HCT116 (cell line): ENCODE measurements at places on chromosomes 4 and X.
A peak's percentile ranks its signal among the peaks of the same experiment; 100 is the strongest.

DNA sequence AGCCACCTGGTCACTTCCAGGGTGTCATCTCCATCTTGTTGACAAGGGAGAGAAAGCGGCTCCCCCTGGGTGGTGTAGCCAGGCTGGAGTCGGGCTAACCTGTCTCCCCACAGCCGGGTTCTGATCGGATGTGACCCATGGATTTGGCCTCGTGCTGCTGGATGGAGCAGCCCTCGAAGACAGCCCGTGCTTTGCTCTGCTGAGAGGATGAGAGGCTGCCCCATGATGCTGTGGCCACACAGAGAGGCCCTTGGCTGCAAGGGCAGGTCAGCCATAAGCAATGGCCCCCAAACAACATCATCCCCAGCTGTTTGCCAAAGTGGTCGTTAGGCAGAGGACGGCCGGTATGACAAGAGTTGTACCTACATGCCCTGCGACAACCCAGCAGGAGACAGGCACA is 106.6 kb downstream of the HMX1 start:
- DNase-seq, result no peak

DNA sequence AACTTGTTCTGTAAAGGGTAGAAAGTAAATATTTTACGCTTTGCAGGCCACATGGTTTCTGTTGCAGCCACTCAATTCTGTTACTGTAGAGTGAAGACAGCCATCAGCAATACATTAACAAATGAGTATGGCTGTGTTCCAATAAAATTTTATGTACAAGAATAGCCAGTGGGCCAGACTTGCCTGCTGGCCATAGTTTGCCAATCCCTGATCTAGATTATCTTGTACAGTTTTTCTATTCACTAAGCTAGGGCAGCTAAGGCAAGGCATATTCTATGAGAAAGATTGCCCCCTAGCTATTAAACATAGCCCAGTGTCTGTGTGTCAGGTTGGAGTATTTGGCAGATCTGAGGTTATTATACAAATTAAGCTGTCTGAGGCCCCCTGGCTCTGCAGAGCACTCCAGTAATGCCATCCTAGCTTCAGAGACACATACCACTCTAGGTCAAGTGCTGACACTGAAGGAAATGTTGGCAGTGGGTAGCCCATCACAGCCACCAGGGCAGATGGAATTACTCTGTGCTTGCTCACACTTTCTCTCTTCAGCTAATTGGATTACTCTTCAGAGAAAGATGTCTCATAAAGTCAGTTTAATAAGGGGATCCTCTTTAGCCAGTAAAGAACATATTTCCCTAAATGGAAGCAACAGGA is 40.7 kb downstream of the MTTP start:
- no peak for DNase-seq

DNA sequence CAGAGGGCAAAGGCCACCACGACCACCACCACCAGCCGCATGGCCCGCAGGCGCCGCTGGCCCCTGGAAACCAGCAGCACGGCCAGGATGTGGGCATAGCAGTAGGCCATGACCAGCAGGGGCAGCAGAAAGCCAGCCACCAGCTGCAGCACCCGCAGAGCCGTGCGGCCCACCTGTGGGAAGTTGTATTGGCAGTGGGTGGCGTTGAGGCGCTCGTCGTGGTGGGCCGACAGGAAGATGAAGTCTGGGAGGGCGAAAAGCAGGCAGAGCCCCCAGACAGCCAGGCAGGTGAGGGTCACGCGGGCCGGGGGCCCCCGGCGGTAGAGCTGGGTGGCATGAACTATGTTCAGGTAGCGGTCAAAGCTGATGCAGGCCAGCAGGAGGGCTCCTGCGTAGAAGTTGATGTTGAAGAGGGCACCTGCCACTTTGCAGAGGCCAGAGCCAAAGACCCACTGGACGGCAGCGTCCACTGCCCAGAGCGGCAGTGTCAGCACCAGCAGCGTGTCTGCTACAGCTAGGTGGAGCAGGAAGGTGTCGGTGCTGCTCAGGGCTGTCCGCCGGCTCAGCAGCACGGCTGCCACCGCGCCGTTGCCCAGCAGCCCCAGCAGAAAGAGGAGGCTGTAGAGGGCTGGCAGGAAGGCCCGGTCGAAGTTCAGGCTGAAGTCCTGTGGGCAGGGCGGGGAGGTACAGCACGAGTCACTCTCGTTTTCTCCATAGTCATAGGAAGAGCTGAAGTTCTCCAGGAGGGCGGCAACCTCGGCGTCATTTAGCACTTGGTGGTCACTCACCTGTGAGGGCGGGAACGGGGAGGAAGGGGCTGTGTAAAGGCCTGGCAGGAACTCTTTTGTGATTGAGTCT is 1.4 kb downstream of the CXCR3 start:
- no peak for DNase-seq

- no peak for DNase-seq
These were observed 2.2 kb upstream of the FGF5 start for GRCh38 chr4:80264352-80264647.

GRCh38 chrX:94366616-94367015 is 692.6 kb downstream of the FAM133A start:
- DNase-seq, result no peak

DNA sequence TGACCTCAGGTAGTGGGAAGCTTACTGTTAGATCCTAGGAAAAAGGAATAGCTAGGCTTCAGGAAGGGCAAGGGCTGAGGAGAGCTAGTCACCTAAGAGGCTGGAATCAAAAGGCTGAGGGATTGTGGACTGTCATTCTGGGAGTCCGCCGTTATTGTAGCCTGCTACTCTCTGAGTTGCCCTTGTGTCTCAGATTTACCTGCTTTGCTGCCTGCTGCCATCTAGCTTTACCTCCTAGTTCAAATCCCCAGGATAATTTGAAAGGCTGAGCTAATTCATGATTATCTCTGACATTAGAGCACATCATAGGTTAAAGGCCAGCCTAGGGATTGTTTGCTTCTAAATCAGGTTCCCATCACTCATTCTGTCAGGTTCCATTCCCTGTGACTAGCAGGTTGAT is 120.2 kb downstream of the FHIP1A start:
- no peak for DNase-seq

DNA sequence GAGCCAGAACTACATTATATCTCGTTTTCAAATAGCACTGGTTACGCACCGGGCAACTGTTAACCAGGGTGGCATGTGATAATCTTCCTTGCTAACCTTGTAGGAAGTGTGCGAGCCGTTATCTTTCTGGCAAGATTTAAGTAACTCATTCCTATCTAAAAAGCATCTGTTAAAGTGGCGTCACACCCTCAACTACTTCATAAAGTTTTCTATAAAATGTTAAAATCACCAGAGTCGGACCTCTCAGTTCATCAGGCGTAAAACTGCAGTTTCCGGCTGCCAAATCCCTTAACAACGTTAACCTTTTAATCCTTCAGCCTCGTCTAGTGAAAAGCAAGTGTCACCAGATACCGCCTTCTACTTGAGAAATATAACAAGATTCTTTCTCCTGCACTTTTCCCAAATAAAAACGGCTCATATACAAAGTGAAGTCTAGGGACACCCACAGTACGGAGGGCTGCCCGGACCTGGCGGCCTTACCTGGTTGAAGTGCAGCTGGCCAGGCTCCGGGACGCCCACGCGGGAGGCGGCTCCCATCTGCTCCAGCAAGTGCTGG is 1.2 kb downstream of the SLC39A8 start:
- DNase-seq, result peak; percentile 41

- no peak for DNase-seq
These were observed 90.9 kb downstream of the SH3RF1 start for GRCh38 chr4:169179609-169180521.

DNA sequence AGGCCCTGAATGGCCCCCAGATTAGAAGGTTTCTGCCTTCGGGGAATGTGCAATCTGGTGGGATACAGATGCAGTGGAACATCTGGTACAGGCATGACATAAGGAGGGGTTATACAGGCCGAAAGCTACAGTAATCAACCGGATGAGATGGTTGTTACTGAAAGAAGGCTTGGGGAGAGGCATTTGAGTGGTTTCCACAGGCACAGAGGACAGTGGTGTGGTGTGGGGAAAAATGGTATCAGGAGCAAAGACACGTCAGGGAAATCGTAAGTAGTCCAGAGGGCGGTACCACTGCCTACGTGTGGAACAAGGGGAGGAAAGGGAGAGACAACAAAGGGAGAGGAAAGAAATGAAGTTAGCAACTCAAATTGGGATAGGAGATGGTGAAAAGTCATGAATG is 3.0 kb downstream of the PDLIM3 start:
- no peak for DNase-seq

GRCh38 chr4:88514557-88515511 is 8.7 kb downstream of the PYURF start:
- no peak for DNase-seq

DNA sequence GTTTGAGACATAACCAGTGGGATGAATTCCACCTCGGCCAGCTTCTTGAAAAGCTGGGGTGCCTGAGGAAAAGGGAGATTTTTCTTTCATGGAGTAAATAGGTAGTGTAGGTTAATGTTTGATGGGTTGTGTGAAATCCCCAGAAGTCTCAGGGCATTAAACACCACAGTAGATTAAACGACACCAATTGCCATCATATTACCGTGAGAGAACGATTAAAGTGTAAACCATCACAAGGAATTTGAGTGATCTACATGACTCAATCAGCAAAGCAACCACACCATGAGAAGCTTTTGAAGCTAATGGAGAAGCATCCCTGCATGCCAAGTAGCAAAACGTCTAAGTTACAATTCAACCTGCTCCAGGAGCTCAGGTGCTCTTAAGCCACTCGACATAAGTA is 322.5 kb upstream of the GATB start:
- DNase-seq, result no peak

DNA sequence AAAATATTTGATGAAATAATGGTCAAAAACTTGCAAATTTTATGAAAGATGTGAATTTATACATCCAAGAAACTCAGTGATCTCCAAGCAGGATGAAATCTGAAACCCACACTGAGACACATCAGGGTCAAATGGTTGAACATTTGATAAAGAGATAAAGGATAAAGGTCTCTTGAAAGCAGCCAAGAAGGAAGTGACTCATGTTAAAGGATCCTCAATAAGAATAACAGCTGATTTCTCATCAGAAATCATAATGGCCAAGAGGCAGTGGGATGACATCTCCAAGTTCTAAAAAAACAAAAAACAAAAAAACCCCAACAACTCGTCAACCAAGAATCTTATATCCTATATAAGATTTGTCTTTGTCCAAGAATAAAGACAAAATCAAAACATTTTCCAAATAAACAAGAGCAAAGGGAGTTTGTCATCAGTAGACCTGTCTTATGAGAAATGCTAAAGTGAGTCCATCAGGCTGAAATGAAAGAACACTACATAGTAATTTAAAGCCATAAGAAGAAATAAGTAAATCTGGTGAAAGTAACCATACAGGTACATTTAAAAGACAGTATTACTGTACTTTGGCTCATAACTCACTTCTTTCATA is 121.7 kb downstream of the PDS5A start:
- DNase-seq, result no peak

GRCh38 chr4:142473960-142474338 is 372.2 kb downstream of the INPP4B start:
- no peak for DNase-seq

GRCh38 chr4:88818631-88819470 is 121.2 kb upstream of the NAP1L5 start:
- peak; percentile 31 for DNase-seq

GRCh38 chrX:119640731-119641170 is 34.5 kb upstream of the NKRF start:
- no peak for DNase-seq

DNA sequence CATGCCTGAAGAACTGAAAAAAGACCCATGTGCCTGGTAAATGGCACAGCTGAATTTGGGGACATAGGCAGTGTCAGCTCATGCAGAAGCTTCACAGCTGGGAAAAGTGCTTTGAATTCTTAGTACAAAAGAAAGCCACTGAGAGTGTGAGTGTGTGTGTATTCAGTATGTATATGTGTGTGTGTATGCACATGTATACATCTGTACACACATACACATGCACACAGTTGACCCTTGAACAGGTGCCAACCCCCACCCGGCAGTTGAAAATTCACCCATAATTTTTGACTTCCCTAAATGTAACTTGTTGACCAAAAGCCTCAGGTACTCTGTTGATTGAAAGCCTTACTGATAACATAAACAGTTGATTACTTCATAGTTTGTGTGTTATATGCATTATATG is 49.5 kb upstream of the ENPP6 start:
- DNase-seq, result no peak

DNA sequence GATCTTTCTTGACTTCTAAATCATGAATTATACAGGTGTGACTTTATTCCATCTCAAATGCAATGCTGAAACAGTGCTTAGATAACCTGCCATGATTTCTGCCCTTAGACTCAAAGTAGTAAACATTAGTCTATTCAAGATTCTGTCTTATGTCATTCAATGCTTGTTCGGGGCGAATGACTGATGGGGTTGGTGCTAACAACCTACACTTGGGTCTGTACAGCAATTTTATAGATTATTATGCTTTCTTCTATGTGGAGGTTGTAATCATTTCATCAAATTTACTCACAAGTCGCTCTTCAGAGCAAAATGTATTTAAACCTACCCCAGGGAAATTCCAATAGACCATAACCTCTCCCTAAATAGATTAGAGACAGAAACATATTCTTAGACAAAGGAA is 1021.5 kb upstream of the GRID2 start:
- DNase-seq, result no peak

DNA sequence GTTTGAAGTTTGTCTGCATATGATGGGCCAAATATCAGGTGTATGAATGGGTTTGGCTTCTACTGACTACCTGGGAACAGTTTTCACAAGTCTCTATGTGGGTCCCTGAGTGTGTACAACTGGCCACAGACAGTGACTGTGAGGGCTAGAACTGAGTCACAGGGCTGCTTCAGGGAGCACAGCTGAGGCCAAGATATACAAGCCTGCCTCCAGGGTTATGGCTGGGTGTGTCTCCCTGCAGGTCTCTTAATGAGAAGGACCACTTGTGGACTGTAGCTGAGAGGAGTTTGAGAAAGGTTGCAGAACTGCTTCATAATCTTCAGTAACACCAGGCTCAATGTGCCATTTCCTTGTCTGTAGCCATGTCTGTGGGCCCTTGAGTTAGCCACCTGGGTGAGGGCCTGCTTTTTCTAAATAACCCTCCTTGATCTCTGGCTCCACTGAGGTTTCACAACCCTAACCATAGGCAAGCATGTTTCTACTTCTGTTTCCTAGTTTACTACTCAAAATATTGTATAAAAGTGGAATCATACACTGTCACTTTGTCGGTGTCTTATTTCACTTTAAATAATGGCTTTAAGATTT is 81.3 kb downstream of the ZNF732 start:
- DNase-seq, result no peak

GRCh38 chr4:11824566-11824965 is 395.9 kb upstream of the HS3ST1 start:
- DNase-seq, result no peak

GRCh38 chr4:120725639-120726580 is 196.6 kb downstream of the PRDM5 start:
- no peak for DNase-seq

- DNase-seq, result no peak
These were observed 205.7 kb downstream of the FAT4 start for GRCh38 chr4:125520258-125520990.

GRCh38 chrX:45513042-45513441 is 312.4 kb upstream of the DIPK2B start:
- DNase-seq, result no peak

DNA sequence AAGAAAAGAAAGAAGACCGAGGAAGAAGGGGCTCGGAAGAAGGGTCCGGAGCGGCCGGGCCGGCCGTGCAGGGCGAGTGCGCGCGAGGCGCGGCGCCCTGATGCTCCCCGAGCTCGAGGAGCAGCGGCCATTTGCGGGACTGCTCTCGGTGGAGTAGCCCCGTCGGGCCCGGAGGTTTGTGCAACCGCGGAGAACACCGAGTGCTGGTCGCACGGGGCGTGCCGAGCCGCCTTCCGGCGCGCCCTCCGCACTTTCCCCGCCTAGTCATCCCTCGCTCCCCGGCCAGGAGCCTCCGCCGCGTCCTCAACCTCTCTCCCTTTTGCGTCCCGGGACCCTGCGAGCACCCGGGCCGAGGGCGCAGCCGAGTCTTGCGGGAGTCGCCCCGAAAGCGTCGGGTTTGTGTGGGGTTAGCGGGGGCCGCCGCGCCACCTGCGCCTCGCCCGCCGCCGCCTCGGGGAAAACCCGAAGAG is 127.4 kb downstream of the LAS1L start:
- no peak for DNase-seq
